Osteoblast (primary cell): ENCODE measurements at places on chromosomes 2 and 18. TPM values are rescaled to one million over a fixed set of nuclear protein-coding genes. Genes with fewer than 3 reads are reported as not detected.

Gene TTC39C
- total RNA-seq = 42.7 and 50.7 TPM in 2 replicates

Gene B3GNT7
- 0.29 and 0.72 TPM in 2 replicates for total RNA-seq

Gene FAM228A
- total RNA-seq = 1.4 and 1.5 TPM in 2 replicates

Gene REG1B
- not detected in 2 replicates for total RNA-seq

Gene SCN7A
- not detected in 2 replicates for total RNA-seq
